ENCODE measurements at places on chromosomes 6 and 20.

- peak; percentile 33 for DNase-seq
These were observed 44.2 kb downstream of the NOX3 start for GRCh38 chr6:155411154-155412052.

GRCh38 chr20:13510837-13511488, 127.8 kb downstream of the TASP1 start:
- DNase-seq = no peak

GRCh38 chr6:149334201-149334600, 16.7 kb downstream of the TAB2 start:
- DNase-seq = no peak

- DNase-seq = no peak
These were observed 39.4 kb upstream of the RFPL4B start for GRCh38 chr6:112307707-112308106.

DNA sequence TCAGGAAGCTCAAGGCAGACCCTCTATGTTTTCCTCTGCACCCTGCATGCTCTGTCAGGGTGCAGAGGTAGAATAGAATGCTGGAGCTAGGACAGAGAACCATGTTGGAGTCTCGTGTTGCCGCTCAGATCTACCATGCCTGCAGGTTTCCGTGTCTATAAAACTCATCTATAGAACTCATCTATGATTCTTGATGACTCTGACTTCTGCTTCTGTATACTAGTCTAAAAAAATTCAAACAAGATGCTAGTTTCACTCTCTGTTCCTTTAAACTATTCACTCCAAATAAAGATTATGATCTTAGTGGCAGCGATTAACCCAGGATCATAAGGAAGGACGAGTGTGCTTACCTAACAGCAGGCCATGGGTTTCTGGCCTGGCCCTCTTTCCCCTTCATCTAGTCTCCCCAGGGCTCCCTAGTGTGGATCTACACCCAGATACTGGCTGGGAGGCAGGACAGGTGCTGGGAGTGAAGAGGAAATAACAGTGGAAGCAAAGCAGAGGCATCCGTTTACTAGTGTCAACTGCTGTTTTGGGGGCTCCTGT, 162.7 kb upstream of the SUPT3H start:
- DNase-seq = no peak

- no peak for DNase-seq
These were observed 10.1 kb upstream of the AKAP12 start for GRCh38 chr6:151229401-151230276.

DNA sequence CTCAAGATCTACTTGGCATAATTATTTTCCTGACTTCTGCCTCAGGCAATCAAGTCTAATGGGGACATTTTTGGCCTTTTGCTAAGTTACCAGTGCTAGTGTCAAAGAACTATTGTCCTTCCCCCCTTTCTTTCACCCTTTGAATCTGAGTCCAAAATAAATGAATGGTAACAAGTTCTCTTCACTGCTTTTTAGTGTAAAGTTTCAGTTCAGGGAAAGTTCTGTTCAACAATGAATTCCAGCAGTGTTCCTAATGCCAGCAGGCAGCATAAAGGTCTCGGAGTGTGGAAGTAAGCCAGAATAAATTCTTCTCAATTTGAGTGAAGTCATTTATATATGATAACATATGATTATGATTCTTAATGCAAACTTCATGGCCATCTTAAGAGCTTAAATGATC, 20.8 kb upstream of the TSPYL1 start:
- DNase-seq = no peak

GRCh38 chr20:57400231-57400701, 9.1 kb downstream of the RBM38 start:
- no peak for DNase-seq

- no peak for DNase-seq
These were observed 197.9 kb downstream of the PREX1 start for GRCh38 chr20:48629960-48630315.

- no peak for DNase-seq
These were observed 61.2 kb downstream of the RSPH3 start for GRCh38 chr6:158938811-158939254.

GRCh38 chr6:26299286-26300042, 65.5 kb upstream of the BTN3A2 start:
- DNase-seq = no peak

- DNase-seq = no peak
These were observed 4.6 kb downstream of the HLA-DPB1 start for GRCh38 chr6:33080127-33081089.

DNA sequence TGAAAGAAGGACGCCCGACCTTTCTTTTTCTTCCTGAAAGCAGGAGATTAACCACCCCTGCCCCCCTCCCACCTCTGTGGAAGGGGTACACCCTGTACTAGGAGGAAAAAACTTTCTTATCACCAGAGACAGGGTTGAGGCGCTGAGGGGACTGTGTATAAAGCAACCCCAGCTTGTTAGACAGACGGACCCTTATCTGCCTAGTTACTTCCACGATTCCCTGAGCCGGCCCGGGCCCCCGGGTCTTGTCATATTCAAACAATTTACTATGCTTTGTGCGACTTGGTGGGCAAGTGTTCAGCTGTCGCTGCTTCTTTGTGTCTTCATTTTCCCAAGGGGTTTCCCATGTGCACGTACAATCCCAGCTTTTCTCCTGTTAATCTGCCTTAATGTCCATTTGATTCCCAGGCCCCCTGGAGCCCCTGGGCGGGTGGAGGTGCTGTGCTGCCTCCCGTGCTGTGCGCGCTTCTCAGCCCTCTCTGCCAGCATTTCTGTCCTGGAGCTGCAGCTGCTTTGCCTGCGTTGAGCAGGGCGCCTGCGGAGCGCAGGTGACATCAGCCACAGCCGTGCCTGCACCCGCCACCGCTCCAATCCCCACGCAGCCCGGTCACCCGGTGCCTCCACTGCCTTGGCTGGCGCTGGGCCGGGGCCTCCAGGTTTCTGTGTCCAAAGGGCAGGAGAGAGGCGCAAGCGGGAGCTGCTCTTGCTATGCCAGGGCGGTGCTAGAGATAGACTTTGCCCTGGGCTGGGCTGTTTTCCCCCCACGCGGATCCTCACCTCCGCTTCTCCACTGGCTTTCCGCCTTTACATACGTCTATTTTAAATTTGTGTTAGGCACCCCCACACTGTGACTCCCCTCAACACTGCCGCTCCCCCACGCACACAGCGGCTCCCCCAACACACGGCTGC, 96.2 kb downstream of the TTLL2 start:
- DNase-seq = no peak

- peak; percentile 57 for DNase-seq
These were observed 9.0 kb downstream of the ATF6B start for GRCh38 chr6:32118782-32119628.

GRCh38 chr6:134391205-134391604, 73.3 kb upstream of the SGK1 start:
- no peak for DNase-seq

- no peak for DNase-seq
These were observed 1.0 kb downstream of the FILIP1 start for GRCh38 chr6:75492386-75493153.

- no peak for DNase-seq
These were observed 1930.9 kb upstream of the DEFB115 start for GRCh38 chr20:29326376-29327070.

- DNase-seq = no peak
These were observed 6.8 kb upstream of the SULF2 start for GRCh38 chr20:47792021-47792618.

Data from NCI-H2081 (cell line).